ENCODE measurements at places on chromosomes 16 and 17. TPM values are rescaled to one million over a fixed set of nuclear protein-coding genes. Genes with fewer than 3 reads are reported as not detected.
A peak's percentile ranks its signal among the peaks of the same experiment; 100 is the strongest.

- peak; percentile 83 for DNase-seq
These were observed 2.7 kb downstream of the NUFIP2 start for GRCh38 chr17:29291163-29291752.

- DNase-seq, result no peak
These were observed 91.9 kb downstream of the ABCC1 start for GRCh38 chr16:16041196-16041892.

Gene RASL10B
- polyA plus RNA-seq, result 13.0 TPM

Gene GPR139
- not detected for polyA plus RNA-seq

- DNase-seq, result peak; percentile 37
These were observed 1.2 kb downstream of the JPT1 start for GRCh38 chr17:75152922-75153779.

Gene ASGR2
- 2.0 TPM for polyA plus RNA-seq

DNA sequence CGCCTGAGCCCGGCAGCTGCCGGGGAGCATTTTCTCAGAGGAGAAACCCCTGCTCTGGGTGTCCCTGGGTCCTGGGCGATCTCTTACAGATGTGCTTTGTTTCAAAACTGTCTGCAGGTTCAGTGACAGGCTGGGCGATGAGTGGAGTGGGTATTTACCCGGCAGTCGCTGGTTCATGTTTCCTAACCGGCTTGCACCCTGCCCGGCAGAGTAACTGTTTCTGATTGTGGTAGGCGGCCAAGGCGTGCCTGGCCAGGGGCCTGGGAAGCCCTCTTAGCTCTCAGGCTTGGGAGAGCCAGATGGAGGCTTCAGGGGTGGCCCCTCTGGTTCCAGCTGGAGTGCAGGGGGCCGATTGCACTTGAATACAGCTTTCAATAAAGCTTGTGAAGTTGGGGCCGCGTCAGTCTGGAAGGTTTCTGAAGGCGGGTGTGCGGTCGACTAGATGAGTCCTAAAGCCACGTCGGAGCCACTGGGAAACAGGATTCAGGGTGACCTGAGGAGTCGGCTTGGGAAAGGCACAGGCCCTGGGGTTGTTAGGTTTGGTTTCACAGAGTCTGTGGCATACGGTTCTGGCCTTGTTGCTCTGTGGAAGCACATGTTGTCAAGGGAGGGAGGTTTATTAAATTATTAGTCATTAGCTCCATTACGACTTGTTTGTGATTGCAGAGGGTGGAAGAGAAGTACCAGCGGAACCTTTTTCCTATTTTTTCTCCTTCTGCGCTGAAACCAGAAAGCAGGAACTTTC lies 1.4 kb downstream of the BAIAP2 start:
- DNase-seq, result no peak

Gene MINK1
- 69.7 TPM for polyA plus RNA-seq

DNA sequence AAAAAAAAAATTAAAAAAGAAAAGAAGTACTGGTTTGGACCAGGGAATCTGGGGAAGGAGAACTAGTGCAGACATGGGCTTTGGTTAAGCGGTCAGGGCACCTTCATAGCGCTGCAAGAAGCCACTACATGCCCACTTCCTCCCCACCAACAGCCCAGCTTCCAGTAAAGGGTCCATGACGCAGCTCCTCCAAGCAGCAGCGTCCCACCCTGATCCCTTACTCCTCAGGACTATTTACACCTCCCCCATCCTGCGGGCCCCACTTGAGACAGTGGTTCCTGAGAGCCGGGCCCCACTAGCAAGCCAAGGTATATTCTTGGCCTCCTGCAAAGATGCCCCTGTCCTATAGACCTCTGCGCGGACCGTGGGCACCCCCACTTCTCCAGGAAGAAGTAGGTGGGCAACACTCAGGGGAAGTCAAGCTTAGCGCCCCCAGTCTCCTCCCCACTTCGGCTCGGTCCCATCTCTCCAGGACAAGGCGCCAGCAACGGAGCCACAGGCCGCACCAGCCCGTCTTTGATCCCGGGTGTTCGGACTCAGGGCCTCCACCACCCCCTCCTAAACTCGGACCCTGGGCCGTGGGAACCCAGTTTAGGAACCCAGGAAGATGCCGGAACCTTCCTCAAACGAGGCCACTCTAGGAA lies 913 bp upstream of the PRR14 start:
- DNase-seq, result no peak

Gene OR3A2
- polyA plus RNA-seq, result 0.70 TPM

- no peak for DNase-seq
These were observed 54.0 kb downstream of the TMEM132E start for GRCh38 chr17:34633351-34633750.

GRCh38 chr16:29232811-29233704 lies 173.5 kb downstream of the NPIPB11 start:
- DNase-seq, result no peak

Gene GUCY2D
- 0.45 TPM for polyA plus RNA-seq

DNA sequence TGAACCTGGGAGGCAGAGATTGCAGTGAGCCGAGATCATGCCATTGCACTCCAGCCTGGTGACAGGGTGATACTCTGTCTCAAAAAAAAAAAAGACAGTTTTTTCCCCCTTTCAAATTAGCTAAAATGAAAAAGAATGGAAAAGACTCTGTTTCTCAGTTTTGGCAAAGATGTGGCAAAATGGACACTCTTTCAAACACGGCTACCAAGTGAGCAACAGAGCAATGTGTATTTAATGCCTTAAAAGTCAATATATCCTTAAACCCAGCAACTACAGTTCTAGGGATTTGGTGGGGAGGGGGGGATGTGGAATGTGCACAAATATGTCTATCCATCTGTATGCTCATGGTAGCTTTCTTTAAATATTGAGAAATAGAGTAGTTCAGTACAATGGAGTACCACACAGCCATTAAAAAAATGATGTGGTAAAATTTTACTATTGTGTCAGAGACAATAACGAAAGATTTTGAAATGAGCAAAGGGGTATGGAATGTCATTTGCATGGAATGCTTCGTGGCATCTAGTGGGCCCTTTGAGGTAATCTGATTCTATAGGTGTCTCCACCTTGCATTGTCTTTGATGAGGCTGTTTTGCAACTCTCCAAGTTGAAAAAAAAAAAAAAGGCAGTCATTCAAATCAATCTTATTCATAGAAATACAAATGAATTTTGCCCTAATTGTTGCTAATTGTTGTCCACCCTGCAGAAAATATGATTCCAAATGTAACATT lies 108.1 kb downstream of the AXIN2 start:
- no peak for DNase-seq

- DNase-seq, result no peak
These were observed 323.0 kb downstream of the CBLN1 start for GRCh38 chr16:48958681-48959080.

GRCh38 chr17:50863221-50863843 lies 2.8 kb downstream of the TOB1 start:
- DNase-seq, result no peak

GRCh38 chr17:61447358-61447757 lies 4.9 kb upstream of the TBX4 start:
- no peak for DNase-seq

DNA sequence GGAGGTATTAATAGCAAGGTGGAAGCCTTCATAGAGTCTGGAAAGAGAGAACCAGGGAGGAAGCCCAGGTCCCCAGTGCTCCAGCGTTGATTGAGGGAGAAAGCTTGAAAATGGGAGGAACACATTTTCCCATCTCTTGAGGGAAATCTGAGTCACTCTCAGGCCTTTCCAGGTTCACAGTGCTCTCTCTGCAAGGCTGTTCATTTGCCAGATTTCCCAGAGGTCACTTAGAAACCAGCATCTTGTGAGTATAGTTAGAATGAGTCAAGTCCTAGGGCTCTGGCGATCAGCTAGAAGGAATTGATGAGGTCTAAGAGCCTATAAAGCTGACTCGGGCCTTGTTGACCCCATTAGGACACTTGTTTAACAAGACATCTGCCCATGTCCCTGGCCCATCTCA lies 17.7 kb upstream of the ZNF594 start:
- no peak for DNase-seq

Gene FLYWCH2
- 15.2 TPM for polyA plus RNA-seq

DNA sequence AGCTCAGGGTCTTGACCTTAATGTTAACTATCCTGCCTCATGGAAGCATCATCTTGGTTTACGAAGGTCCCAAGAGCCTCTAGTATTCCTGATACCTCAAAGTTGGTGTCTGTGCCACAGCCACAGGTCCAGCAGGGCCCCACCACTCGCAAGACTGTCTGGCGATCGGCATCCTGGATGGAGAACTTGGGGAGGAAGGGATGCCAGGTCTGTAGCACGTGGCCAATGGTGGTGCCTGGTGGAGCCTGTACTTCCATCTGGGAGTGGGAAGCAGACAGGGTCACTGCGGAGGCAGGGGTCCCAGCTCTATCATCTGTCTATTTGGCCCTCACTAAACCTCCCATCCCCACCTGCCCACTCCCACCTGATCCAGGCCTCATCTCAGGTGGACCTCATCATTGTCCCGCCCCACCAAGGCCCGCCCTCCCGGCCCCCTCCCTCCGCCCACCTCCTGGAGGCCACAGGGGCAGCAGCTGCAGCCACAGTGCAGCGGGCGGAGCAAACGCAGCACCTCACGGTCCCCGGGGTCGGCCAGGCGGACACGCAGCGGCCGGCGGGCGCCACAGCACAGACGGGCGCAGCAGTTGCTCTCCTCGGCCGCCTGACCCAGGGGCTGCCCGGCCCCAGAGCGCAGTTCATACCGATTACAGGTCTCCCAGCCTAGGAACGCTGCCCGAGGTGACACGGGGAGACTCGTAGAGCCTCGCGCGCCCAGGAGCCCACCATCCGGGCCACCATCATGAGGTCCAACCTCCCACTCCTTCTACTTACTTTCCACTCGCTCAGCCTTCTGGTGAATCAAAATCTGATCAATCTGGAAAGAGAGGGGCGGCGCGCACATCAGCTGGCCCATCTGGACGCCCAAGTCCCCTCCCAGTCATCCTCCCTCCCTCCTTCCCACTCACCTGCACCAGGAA lies 1.4 kb downstream of the PLSCR3 start:
- DNase-seq, result no peak

Gene PIK3R5
- polyA plus RNA-seq, result 0.73 TPM

Gene MEOX1
- 15.5 TPM for polyA plus RNA-seq

- no peak for DNase-seq
These were observed 98.4 kb downstream of the ADCY9 start for GRCh38 chr16:4017807-4018206.

Gene KRTAP2-3
- not detected for polyA plus RNA-seq

Gene PIMREG
- polyA plus RNA-seq, result 43.5 TPM

Measured in left kidney (tissue), 8 donors.